ENCODE measurements at places on chromosomes 6 and 20.

GRCh38 chr20:52219441-52219840, 27.9 kb upstream of the ZFP64 start:
- no peak for DNase-seq

- DNase-seq: no peak
Observed at GRCh38 chr6:31121131-31121790, 1.0 kb upstream of the CDSN start.

DNA sequence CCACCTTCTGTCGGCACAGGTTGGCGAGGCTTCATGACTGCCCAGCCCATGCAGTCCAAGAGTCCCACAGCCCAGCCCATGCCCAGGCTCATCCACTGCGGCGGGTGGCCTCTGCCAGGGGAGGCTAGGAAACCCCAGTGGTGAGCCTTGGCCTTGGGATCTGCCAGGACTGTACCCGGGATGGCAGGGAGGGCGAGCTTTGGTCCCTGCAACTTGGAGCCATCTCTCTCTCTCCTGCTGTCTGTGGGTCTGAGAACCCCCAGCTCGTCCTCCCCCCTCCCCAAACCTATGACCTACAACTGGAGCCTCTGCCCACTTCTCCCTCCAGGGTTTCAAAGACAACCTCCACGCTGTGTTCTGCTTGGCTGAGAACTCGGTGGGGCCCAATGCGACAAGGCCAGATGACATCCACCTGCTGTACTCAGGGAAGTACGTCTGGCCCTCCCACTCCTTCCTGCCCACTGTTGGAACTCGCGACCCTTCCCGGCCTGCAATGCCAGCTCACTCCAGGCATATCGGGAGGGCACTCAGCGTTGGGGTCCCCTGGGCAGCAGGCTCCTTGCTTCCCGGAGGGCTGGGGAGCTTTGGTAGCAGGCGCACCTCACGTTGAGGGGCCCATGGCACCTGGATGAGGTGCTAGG, 19.7 kb downstream of the NPEPL1 start:
- no peak for DNase-seq

GRCh38 chr6:4941782-4942672, 61.8 kb downstream of the RPP40 start:
- no peak for DNase-seq

GRCh38 chr6:148021699-148022098, 320.9 kb upstream of the SASH1 start:
- no peak for DNase-seq

- DNase-seq: no peak
Observed at GRCh38 chr6:135228486-135228885, 47.4 kb downstream of the MYB start.

- no peak for DNase-seq
Observed at GRCh38 chr6:163263196-163263595, 151.3 kb upstream of the QKI start.

DNA sequence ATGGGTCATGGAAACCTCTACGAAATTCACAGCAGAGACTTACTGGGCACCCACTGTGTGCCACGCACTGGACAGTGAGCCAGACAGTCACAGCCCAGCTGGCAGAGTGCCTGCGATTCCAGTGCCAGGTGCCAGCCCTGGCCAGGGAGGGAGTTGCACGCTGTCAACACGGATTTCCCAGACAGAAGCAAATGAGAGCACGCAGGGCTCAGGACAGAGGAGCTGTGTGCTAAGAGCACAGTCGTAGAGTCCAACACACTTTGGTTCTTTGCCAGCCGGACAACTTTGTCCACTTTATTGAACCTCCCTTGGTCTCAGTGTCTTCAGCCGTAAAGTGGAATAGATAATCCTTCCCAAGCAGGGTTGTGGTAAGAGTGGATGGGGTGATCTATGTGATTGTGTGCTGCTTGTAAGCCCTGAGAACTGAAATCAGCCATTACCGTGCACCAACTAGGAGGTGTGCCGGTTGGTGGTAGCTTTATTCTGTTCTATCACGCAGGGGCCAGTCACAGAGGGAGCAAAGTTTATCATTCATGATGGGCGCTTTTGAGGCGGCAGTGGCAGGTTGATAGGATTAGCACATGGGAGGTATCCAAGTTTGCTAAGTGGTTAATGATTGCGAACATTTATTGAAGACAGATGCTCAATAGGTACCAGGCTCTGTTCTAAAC, 40.6 kb downstream of the SIRPA start:
- peak; percentile 52 for DNase-seq

DNA sequence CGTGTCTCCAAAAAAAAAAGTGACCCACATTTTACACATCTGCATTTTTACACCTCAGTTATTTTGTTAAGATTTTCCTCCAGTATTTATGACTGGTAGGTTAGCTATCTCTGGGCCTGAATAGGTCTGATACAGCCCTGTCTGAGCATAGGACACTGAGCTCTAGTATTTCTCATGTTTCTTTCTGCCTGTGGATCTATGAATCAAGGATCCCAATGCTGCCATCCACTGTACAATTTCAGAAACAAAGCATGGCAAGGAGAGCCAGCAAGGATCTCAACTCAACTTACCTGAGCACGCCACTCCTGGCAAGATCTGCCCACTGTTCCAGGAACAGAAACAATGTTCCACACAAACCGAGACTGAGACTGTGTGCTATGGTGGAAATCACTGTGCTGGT, 36.4 kb upstream of the ENPP5 start:
- DNase-seq: no peak

DNA sequence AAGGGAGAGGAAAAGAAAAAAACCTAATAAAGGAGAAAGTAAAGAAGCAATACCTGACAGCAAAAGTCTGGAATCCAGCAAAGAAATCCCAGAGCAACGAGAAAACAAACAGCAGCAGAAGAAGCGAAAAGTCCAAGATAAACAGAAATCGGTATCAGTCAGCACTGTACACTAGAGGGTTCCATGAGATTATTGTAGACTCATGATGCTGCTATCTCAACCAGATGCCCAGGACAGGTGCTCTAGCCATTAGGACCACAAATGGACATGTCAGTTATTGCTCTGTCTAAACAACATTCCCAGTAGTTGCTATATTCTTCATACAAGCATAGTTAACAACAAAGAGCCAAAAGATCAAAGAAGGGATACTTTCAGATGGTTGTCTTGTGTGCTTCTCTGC, 70.8 kb upstream of the RNF146 start:
- no peak for DNase-seq

GRCh38 chr20:23118766-23119165, 32.6 kb upstream of the CD93 start:
- DNase-seq: no peak

- DNase-seq: no peak
Observed at GRCh38 chr6:12450467-12450866, 160.3 kb downstream of the EDN1 start.

GRCh38 chr6:123888771-123889513, 85.3 kb downstream of the NKAIN2 start:
- DNase-seq: no peak

GRCh38 chr20:4766631-4767030, 44.9 kb downstream of the PRND start:
- no peak for DNase-seq

DNA sequence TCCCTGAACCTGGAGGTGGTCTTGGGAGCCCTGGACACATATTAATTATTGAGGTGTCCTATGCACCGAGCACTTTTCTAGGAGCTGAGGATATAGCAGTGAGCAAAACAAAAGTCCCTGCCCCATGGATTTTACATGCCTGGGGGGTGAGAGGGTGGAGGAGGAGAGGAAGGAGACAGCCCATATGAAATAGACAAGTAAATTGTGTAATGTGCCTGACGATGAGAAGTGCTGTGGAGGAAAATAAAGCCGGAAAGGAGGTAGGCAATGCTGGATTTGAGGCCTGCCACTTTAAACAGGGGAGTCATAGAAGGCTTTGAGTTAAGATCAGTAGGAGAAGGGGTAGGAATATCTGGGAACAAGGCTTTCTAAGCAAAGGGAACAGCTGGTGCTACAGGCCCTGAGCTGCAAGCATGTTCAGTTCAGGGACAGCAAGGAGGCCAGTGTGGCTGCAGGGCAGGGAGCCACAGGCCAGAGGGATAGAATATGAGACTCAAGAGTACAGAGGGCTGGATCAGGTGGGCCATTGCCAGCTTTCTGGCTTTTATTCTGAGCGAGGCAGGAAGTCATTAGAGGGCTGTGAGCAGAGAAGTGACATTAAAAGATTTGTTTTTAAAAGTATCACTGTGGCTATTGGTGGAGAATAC, 19.1 kb upstream of the MYLIP start:
- no peak for DNase-seq

- DNase-seq: no peak
Observed at GRCh38 chr6:37099442-37099841, 70.5 kb upstream of the PIM1 start.

GRCh38 chr6:36544228-36544627, 3.1 kb downstream of the STK38 start:
- DNase-seq: no peak

- DNase-seq: peak; percentile 64
Observed at GRCh38 chr6:132530293-132530974, 7.6 kb upstream of the TAAR9 start.

- DNase-seq: no peak
Observed at GRCh38 chr6:19289457-19289856, 547.7 kb upstream of the ID4 start.

GRCh38 chr6:14426281-14426680, 308.7 kb downstream of the CD83 start:
- no peak for DNase-seq

DNA sequence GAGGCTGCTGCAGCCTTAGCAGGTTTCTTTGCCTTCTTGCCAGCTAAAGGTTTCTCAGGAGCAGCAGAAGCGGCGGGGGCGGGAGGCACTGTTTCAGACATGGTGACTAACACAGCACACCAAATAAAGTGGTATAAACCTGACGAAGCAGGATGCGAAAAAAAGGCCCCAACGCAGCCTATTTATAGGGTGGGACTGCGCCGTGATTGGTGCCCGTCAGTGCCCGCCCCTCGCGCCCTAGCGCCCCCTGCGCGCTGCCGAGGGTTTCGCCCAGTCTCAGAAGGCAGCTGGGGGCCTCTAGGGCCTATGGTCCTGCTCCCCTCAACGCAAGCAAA, 55.0 kb downstream of the TRIM38 start:
- no peak for DNase-seq

- DNase-seq: no peak
Observed at GRCh38 chr6:131995917-131996316, 44.7 kb upstream of the CCN2 start.

DNA sequence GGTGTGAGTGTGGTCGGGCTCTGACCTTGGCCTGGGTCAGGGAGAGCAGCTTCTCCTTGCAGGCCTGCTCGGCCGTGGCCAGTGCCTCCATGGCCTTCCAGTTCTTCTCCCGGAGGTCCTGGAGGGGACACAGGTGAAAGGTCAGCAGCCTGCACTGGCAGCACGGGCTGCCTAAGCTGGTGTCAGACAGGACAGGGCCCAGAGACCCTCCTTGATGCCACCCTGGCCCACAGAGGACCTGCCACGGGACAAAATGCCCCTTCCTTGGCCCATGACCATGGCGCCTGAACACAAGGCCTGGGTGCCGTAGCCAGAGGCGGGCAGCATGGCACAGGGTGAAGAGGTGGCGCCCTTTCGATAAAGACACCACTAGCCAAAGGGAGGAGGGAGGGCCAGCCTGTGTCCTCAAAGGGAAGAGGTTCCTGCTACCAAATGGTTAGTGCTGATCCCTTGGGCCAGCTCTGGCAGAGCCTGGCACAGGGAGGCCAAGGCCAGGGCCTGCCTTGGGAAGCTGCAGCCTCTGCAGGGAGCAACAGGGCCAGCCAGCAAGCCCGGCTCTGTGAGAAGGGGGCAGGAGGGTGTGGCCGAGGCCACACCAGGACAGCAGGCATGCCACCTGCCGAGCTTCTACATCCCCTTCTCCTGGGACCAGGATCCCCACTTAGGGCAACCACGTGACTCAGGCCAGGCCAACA, 54.8 kb downstream of the DSTN start:
- no peak for DNase-seq

GRCh38 chr6:100809346-100809745, 71.8 kb downstream of the ASCC3 start:
- no peak for DNase-seq

- no peak for DNase-seq
Observed at GRCh38 chr6:36524871-36525270, 22.4 kb downstream of the STK38 start.

- DNase-seq: no peak
Observed at GRCh38 chr6:141483598-141484061, 649.1 kb upstream of the GJE1 start.

DNA sequence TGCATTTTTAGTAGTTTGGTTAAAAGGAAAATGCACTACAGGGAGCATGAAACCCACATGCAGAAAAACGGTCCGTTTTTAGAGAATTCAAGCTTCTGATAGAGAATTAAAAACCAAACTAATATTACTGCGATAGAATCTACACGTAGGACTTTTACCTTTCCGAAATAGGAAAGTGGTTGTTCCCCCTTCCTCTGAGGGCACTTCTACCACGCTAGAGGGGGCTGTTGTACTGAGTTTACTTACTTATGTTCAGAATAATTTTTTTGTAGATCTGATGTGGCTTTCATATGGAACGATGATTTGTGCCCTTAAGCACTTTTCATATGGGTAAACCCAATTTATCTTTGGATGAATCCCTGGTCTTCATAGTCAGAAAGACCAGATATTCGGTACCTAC, 264.3 kb upstream of the PLN start:
- peak; percentile 33 for DNase-seq

DNA sequence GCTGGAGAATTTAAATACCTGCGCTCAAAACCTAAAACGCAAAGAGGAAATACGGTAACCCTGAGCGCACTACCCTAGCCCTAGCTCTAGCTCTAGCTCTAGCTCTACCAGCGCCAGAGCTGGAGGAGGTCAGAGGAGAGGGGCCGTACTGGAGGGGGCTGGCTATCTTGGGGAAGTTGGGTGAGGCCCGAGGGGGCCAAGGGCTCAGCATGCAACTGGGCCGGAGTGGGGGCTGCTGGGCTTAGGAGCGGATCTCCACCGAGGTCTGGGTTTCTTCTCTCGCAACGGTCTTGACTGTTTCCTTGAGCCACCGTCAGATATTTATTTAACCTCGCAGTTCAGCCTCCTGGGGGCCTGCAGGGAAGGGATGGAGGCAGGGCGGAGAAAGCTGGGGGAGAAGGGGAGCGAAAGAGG, 91.0 kb downstream of the NCR2 start:
- no peak for DNase-seq

DNA sequence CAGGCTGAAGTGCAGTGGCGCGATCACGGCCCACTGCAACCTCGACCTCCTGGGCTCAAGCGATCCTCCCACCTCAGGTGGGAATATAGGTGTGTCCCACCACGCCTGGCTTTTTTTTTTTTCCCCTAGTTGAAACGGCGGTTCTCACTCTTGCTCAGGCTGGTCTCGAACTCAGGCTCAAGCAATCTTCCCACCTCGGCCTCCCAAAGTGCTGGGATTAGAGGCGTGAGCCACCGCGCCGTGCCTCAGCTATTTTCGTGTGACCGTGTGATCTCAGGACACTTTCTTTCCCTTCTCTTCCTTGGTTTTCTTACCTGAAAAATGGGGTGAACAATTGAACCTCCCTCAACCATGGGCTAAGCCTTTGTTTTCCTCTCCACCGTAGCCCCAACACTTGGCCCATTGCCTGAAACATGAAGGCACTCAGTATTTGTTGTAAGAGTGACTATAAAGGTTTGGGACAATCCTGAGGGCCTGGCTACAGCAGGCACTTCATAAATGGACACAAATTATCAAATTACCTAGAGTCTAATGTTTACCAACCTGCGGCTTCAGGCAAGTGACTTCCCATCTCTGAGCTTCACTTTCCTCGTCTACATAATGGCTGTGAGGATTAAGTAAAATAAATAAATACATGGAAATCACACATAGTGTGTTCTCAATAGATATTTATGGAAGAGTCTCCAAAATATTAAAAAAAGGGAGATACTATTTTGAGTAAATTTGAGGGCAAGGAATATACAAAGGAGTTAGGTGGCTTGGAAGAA, 31.4 kb upstream of the ID1 start:
- DNase-seq: no peak

GRCh38 chr20:57408536-57409233, 17.5 kb downstream of the RBM38 start:
- DNase-seq: no peak

Data from SK-N-DZ (cell line).